ENCODE measurements at places on chromosomes 16 and 17.

DNA sequence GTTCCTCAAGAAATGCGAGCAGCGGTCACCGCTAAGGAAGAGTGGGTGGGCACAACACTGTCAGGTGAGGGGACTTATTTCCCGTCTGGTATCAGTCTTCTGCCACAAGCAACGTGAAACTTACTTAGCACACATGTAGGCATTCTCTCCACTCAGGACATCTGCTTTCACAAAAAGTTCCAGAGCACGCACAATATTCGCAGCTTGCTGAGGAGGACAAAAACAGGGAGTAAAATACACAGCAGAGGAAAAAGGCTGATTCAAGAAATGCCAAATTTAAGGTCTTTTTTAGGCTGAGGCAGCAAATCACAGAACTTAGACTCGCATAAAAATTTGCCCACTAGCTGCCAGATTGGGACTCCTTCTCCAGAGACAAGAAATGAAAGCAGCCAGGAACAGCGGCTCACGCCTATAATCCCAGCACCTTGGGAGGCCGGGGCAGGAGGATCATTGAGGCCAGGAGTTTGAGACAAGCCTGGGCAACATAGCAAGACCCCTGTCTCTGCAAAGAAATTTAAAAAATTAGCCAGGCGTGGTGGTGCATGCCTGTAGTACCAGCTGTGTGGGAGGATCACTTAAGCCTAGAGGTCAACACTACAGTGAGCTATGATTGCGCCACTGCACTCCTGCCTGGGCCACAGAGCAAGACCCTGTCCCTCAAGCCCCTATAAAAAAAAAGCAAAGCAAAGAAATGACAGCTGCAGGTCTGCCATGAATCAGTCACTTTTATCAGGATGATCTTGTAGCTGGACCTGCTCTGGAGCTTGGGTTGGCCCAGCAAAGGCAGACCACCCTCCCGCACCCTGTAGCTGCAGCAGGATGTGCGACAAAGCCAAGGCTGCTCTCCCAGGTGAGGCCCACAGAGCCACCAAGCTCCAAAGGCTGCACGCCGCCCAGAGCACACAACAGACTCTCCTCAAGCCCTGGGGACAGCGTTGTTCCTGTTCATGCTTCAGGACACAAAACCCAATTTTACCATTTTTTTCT, 20.5 kb downstream of the USP36 start:
- no peak for DNase-seq

- DNase-seq, result no peak
Measured at GRCh38 chr17:51036084-51036483, 84.6 kb downstream of the SPAG9 start.

DNA sequence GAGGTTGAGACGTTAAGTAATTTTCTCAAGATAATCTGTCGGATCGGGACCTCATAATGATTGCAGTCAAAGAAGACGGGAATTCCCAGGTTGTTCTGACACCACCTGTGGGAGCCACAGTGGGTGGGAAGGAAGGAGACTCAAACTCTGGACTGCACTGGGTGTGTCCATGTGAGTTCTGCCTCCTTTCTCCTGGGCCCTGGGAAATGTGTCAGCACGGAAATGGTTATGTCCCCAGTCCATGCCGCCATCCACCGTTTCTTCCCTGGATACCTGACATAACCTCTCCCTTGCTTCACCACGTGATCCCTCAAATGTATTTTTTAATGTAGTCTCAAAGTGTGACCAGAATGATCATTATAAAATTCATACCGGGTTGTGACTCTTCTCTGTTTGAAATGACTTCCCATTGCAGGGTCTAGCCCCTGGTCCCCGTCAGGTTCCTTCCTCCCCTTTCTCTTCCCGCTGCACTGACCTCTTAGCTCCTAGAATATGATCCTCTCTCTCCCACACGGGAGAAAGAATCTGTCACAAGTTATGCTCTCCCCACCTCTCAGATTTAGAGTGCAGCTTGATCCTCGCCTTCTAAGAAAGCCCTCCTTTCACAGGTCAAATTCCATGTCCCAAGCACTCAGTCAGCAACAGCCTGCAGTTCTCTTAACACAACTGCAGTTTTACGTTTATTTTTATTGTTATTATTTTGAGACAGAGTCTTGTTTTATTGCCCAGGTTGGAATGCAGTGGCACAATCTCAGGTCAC, 820.0 kb upstream of the EEF2KMT start:
- no peak for DNase-seq

DNA sequence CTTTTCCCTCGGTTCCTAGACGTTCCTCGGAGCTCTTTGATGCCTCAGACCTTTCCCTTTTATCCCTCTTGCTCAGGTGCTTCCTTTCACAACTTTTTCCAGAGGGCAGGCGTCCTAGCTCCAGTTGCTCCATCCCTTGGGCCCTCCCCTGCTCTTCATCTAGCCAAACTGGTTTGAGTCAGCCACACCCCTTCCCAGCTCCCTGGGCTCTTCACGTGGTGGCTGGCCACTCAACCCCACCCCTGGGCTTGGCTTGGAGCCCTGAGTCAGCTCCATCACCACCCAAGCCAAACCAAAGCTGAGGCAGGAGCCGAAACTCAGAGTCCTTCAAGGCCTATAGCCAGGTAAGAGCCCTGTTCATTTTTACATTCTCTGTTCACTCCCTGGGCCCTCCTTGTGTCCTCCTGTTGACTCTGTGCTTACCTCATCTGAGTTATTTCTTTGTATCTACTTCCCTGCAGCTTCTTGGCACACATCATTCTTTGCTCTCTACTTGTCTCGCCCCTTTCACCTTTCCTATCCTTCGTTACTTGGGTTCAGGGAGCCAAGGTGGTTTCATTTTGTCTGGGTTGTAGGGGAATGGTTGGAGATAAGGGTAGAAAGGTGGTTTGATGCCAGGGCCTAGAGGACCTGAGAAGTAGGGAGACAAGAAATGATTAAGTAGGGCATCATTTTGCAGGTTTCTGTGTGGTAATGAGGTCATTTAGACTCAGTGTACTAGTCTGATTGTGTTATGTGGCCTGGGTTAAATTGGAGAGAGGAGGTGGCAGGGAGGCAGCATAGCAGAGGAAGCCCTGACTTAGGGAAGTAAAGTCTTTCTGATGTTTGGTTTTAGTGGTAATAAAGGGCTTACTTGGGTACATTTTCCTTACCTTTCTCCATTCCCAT, 7.6 kb upstream of the PHKG2 start:
- DNase-seq, result no peak
